Mucosa of descending colon (tissue), 3 donors: ENCODE measurements at places on chromosomes 6 and 20.

GRCh38 chr6:169240591-169241390 is 12.9 kb downstream of the THBS2 start:
- DNase-seq, result no peak

DNA sequence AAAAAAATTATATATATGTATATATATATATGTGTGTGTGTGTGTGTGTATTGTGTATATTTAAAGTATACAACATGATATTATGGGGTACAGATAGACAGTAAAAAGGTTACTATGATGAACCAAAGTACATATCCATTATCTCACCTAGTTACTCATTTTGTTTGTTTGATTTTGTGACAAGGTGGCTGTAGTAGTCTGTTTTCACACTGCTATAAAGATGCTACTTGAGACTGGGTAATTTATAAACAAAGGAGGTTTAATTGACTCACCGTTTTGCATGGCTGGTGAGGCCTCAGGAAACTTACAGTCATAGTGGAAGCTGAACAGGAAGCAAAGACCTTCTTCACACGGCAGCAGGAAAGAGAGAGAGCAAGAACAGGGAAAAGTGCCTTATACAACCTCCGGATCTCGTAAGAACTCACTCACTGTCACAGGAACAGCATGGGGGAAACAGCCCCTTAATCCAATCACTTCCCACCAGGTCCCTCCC is 30.2 kb upstream of the DACT2 start:
- no peak for DNase-seq

- no peak for DNase-seq
Observed at GRCh38 chr6:36432151-36432671, 10.4 kb downstream of the PXT1 start.

DNA sequence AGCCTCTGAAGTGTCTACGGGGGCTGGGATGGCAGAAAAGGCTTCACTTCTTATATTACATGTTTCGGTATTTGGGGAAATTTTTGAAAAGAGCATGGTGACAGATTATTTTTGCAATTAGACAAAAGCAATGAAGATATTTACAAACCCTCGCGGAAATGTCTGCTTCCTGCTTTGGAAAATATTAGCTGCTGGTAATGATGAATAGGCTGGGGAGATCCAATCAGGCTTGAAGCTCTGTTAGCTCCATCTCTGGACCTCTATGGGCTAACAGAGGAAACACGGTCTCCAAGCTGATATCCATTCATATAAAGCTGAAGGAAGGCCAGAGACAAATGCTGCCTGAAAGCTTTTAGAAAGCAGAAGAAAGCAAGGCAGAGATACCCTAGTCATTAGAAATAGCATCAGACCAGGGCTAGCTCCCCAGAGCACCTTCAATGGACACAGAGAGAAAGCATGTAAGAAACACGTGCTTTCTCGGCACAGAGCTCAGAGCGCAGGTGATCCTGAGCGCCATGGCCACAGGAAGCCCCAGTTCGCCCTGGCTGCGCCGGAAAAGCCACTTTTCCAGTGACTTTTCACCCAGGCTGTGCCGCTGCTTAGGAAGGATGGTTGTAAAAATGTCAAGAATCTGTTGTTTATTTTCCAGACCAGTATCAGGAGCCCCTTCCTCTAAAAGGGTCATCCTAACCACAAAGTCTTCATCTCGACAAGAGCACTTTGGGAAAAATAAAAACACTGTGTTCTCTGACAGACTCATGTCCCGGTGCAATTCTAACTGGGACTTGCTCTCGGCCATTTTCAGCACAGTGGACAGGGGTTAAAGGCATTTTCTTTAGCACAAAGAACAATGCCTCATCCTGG is 68.5 kb upstream of the NFATC2 start:
- DNase-seq, result no peak

DNA sequence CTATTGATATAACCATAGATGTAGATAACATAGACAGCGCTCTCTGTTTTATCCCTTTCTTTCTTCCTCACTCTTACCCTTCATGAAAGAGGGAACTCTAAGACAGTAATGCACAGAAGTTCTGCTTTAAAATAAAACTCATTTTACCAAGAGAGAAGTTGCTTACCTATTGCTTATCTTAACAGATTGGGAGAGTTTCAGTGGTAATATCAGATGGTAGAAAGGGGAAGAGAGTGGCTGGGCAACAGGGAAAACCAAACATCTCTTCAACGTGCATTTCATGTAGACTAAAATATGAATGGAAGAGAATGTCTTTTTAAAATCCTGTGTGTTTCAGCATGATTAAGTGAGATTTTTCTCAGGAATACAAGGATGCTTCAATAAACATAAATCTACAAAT is 45.3 kb upstream of the SIRPG start:
- DNase-seq, result no peak

- no peak for DNase-seq
Observed at GRCh38 chr20:38337561-38338140, 8.6 kb upstream of the LBP start.

GRCh38 chr6:168643401-168643800 is 202.4 kb downstream of the SMOC2 start:
- DNase-seq, result no peak

DNA sequence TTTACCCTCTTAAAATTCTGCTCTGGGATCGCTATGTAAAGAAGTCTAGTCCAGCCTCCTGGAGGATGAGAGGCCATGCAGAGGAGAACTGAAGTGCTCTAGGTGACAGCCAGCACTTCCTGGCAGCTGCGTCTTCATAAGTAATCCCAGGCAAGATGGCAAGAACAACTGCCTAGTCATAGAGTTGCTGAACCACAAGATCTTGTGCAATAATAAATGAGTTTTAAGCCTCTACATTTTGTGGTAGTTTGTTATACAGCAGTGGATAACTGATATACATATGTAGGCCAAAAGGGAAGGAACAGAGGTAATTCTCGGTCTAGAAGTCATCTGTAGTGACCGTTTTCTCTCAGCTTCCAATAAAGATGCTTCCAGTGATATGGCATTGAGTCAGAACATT is 103.8 kb upstream of the FLRT3 start:
- DNase-seq, result no peak

DNA sequence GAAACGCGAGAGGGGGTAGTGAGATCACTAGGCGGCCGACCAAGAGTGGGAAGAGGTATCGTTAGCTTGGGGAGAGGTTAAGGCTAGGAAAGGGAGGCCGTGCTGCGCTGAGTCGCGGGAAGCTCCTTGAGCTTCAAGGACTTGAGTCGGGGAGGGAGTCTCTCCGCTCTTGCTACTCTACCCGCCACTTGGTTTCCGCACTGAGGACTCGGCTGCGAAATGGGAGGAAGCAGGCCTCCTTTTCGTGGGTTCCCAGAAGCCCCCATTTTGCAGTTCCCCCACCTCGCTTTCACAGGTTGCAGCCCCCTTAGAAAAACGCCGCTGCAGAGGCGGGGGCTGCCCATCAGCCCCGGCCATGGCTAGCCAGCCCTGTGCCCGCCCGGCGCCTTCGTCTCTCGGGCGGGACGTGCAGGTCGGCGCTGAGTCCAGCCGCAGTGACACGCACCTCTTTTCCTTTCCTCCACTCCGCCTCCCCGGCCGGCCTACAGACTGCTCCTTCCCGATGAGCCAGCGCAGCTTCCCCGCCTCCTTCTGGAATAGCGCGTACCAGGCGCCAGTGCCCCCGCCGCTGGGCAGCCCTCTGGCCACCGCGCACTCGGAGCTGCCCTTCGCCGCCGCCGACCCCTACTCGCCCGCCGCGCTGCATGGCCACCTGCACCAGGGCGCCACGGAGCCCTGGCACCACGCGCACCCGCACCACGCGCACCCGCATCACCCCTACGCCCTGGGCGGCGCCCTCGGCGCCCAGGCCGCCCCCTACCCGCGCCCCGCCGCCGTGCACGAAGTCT is 4.9 kb downstream of the VGLL2 start:
- no peak for DNase-seq

DNA sequence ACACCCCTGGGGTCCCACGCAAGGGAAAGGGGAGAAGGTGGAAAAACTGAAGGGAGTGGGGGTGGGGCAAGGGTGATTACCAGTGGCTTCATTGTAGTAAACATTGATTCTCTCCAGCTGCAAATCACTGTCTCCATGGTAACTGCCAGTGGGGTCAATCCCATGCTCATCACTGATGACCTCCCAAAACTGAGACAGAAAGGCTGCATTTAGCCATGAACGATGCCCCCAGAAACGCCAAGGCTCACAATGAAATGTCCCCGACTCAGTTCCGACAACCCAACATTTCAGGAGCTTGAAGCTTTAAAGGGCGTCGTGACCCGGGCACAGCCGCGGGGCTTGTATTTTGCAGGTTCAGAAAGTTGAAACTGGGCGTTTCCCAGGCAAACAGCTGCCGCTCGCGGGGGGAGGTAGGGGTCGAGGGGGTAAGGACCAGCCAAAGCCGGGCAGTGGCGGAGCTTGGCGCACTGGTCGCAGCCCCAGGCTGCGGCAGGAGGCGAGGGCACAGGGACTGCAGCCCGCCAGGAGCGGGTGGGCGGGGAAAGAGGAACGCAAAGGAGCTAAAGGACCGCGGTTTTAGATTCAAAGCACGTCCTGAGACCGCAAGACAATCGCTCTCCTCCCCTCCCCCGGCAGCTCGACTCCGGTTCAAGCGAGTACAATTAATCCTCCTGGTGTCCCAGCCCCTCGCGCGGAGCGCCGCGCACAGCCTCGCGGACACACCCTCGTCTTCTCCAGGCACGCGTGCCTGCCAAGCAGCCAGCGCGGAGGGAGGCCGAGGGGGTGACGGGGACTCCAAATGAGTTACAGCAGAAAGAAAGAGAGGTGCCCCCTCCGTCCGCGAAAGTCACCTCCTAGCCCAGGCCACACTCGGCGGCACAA is 731 bp downstream of the TUBB2B start:
- DNase-seq, result no peak

GRCh38 chr6:106764353-106764980 is 135.1 kb downstream of the QRSL1 start:
- no peak for DNase-seq

- DNase-seq, result no peak
Observed at GRCh38 chr6:50185006-50185405, 135.3 kb upstream of the DEFB112 start.
